ENCODE measurements at places on chromosomes 5 and 9. TPM values are rescaled to one million over a fixed set of nuclear protein-coding genes. Genes with fewer than 3 reads are reported as not detected.

GRCh38 chr5:140622301-140622700 is 10.7 kb downstream of the CD14 start:
- peaks cover 57% of the 10 kb centered on the region for H3K27me3 ChIP-seq
- no peak overlapping the region for H3K27ac ChIP-seq

DEPDC1B gene
- total RNA-seq = 50.5 TPM

PCSK5 gene
- 17.8 TPM for total RNA-seq

DNA sequence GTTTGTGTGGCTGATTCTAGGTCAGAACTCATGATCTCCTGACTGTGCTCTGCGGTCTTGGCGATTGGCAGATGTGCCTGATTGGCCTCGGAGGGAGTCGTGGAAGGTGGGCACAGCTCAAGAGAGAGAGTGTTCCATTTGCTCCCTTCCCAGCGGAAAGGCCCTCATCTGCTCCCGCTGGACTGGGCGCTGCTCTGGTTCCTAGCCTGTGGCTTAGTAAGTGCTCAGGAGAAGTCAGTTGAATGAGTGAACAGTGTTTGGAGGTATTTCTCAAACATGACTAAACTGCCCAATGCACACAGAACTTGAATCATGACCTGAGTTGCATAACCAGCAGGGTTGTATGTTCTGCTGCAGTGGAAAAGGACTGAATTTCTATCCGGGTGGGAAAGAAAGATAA is 120.2 kb upstream of the PITX1 start:
- H3K27ac ChIP-seq = no peak overlapping the region
- no peak for DNase-seq
- H3K27me3 ChIP-seq = peaks cover 3% of the 10 kb centered on the region
- H3K4me1 ChIP-seq = no peaks in the 10 kb centered on the region
- H3K36me3 ChIP-seq = no peaks in the 10 kb centered on the region

DIRAS2 gene
- 0.34 TPM for total RNA-seq

DNA sequence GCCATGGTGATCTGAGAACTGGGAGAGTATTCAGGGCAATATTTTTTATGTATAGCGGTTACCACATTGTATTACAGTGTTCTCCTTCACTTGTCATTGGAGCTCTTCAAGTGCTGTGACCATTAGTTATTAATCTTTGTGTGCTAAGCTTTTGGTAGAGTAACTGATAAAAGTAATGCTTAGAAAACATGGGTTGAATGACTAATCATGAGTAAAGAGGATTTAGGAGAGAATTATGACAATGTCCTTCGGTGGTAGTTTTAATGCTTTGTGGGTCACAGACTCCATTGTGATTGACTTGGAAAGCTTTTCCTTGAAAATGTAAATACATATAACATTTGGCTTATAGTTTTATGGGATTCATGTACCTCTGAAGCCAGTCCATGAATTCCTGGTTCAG is 21.4 kb downstream of the TGFBR1 start:
- no peak overlapping the region for H3K27ac ChIP-seq
- H3K4me1 ChIP-seq = peaks cover 30% of the 10 kb centered on the region
- H3K36me3 ChIP-seq = peaks cover 25% of the 10 kb centered on the region
- no peak for DNase-seq
- H3K27me3 ChIP-seq = no peaks in the 10 kb centered on the region

Data from WTC11 (cell line).